ENCODE measurements at places on chromosomes 2 and 18. TPM values are rescaled to one million over a fixed set of nuclear protein-coding genes. Genes with fewer than 3 reads are reported as not detected.

- no peak overlapping the region for H3K4me3 ChIP-seq
- DNase-seq = no peak
- H3K27ac ChIP-seq = no peak overlapping the region
- no peaks in the 10 kb centered on the region for H3K36me3 ChIP-seq
- no peaks in the 10 kb centered on the region for H3K4me1 ChIP-seq
- H3K27me3 ChIP-seq = no peaks in the 10 kb centered on the region
Measured at GRCh38 chr2:167928434-167928833, 319.0 kb downstream of the STK39 start.

- H3K36me3 ChIP-seq = peaks cover 4% of the 10 kb centered on the region
- H3K4me3 ChIP-seq = no peak overlapping the region
- H3K27me3 ChIP-seq = no peaks in the 10 kb centered on the region
Measured at GRCh38 chr2:46183426-46183825, 113.8 kb upstream of the EPAS1 start.

DNA sequence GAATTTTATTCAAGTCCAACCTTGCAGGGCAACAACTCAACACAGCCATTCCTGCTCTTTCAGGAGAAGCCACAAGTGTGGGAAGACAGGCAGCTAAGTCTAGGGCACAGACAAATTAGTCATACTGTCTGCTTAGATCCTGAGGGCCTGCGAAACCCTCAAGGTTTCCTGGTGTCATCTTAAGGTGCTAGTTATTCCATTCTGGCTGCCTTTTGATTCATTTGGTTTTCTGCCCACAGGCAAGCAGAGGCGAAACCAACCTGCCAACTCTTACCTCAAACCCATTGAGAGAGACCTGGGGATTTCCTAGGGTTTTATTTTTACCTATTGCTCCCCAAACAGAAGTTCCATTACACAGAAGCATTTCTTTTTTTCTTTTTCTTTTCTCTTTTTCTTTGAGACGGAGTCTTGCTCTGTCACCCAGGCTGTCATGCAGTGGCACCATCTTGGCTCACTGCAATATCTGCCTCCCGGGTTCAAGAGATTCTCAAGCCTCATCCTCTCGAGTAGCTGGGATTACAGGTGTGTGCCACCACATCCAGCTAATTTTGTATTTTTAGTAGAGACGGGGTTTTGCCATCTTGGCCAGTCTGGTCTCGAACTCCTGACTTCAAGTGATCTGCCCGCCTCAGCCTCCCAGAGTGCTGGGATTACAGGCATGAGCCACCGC is 23.7 kb upstream of the SCYGR1 start:
- no peak overlapping the region for H3K27ac ChIP-seq
- H3K27me3 ChIP-seq = no peaks in the 10 kb centered on the region
- no peak for DNase-seq
- H3K4me1 ChIP-seq = peaks cover 18% of the 10 kb centered on the region
- no peak overlapping the region for H3K4me3 ChIP-seq

DNA sequence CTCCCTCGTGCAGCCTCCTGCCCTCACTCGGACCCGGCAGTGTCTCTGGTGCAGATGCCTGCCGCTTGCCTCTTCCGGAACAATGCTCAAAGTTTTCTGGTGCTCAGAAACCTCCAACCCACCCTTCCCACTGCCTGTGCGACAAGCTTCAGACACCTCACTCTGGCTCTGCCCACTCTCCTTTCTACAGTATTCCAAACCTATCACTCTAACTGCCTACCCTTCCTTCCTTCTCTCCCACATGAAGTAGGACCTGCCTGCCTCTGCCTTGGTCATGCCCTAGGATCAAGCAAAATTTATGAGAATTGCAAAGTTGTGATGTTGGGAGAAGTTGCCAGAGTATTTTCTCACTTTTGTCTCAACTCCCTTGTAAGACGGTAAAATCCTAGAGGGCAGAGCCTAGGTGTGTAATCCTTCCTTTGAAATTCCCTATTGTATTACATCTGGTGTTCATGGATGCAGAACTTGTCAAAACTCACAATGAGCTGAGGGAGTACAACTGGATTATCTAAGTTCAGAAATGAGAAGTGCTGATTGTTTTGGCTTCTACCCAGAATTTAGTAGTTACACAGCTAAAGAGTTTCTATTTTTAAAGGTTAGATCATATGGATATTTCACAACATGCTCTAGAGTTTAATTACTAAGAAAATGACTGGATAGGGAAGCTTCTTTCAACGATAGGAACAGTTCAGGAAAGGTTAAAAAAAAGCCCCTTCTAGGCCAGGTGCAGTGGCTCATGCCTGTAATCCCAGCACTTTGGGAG is 7.2 kb downstream of the NPC1 start:
- DNase-seq = no peak
- no peak overlapping the region for H3K4me3 ChIP-seq
- H3K36me3 ChIP-seq = peaks cover 18% of the 10 kb centered on the region
- H3K27ac ChIP-seq = no peak overlapping the region
- no peaks in the 10 kb centered on the region for H3K27me3 ChIP-seq
- peaks cover 47% of the 10 kb centered on the region for H3K4me1 ChIP-seq

DNA sequence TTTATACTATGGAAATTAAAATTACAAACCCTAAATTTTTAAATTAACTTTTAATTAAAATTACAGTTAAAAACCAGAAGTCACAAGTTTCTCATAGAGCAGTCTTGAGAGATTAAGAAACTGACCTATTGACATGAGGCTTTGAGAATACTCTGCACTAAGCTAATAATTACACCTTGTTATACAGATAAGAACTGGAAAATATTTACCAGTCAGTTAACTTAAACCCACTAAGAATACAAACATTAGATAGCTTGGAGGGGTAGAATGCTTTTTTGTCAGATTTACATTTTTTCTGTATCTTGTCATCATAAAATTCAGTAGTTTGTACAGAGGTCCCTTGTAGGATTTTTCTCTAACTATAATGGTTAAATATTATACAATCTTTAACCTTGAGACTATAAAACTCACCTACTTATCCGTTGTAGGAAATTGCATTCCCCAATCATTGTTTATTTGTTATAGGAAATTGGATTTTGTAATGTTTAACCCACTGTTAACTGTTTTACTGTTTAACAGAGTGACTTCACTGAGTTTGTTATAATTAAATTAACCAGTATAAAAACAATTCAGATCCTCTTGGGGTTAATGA is 219.7 kb upstream of the PKDCC start:
- H3K4me3 ChIP-seq = no peak overlapping the region
- no peak overlapping the region for H3K27ac ChIP-seq
- H3K4me1 ChIP-seq = no peaks in the 10 kb centered on the region
- no peaks in the 10 kb centered on the region for H3K27me3 ChIP-seq
- DNase-seq = no peak

- peaks cover 54% of the 10 kb centered on the region for H3K36me3 ChIP-seq
- no peak for DNase-seq
- H3K27ac ChIP-seq = no peak overlapping the region
- H3K4me1 ChIP-seq = peaks cover 26% of the 10 kb centered on the region
- no peak overlapping the region for H3K4me3 ChIP-seq
Measured at GRCh38 chr2:73239776-73240175, 5.7 kb downstream of the CCT7 start.

The NT5DC4 gene
- total RNA-seq = not detected

GRCh38 chr2:172640389-172640788 is 84.5 kb downstream of the PDK1 start:
- no peak for DNase-seq
- no peaks in the 10 kb centered on the region for H3K27me3 ChIP-seq
- H3K4me3 ChIP-seq = no peak overlapping the region
- H3K36me3 ChIP-seq = no peaks in the 10 kb centered on the region

GRCh38 chr18:47036298-47036874 is 965 bp upstream of the ELOA2 start:
- H3K36me3 ChIP-seq = no peaks in the 10 kb centered on the region
- no peaks in the 10 kb centered on the region for H3K4me1 ChIP-seq
- no peak for DNase-seq
- no peak overlapping the region for H3K4me3 ChIP-seq

The ZNF519 gene
- total RNA-seq = 5.7 TPM

The MDH1 gene
- total RNA-seq = 103 TPM

DNA sequence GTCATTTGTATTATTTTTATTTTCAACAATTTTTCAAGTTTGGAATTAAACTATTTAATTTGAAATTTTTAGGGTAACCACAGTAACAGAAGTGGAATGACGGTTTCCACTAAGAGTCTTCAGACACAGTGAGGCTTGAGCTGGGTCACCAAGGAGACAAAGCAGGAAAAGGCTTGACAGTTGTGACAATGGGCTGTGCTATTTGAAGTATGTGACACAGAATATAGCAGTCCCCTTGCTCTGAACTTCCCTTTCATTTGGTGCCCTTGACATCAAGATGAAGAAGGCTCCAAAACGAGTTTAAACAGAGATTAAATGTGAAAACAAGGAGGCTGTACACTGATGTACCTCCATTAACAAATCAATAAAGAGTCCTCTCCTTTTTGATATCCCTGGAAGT is 265.4 kb upstream of the DLGAP1 start:
- H3K27ac ChIP-seq = no peak overlapping the region
- no peaks in the 10 kb centered on the region for H3K36me3 ChIP-seq
- DNase-seq = no peak
- no peak overlapping the region for H3K4me3 ChIP-seq

DNA sequence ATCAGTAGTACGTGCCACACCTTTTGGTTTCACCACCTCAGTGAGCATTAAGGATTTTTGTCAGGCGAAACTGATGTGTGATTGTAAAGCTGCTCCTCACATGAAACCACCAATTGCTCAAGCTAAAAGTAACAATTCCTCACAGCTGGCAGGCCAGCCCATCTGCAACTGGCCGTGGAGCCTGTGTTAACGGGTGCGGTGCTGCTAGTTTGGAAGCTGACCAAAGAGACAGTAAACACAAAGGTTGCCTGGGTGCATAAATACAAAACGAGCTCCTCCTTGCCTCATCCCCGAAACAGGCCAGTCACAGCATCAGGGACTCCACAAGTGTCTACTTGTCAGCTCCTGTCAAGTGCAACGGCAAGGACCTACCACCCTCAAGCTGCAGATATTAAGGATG is 32.0 kb downstream of the LGALSL start:
- peaks cover 4% of the 10 kb centered on the region for H3K4me1 ChIP-seq
- H3K4me3 ChIP-seq = no peak overlapping the region
- DNase-seq = no peak
- no peaks in the 10 kb centered on the region for H3K36me3 ChIP-seq
- no peak overlapping the region for H3K27ac ChIP-seq

DNA sequence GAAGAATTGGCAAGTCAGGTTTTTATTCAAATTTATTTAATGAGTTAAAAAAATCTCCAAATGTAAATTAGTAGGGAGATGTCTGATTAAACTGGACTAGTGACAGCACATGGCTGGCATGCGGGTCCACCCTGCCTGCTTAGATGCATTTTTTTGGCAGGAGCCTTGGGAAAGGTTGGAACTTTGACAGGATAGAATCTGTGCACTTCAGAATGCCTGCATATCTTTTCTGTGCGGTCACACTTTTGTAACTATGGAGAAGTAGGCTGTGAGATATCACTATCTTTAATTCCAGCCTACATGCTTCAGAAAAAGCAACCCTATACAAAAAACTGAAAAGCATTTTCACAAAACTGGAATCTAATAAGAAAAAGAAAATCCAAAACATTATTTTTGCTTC is 317.8 kb downstream of the MBD2 start:
- no peak for DNase-seq
- no peak overlapping the region for H3K4me3 ChIP-seq
- H3K27ac ChIP-seq = no peak overlapping the region
- no peaks in the 10 kb centered on the region for H3K36me3 ChIP-seq
- no peaks in the 10 kb centered on the region for H3K4me1 ChIP-seq
- no peaks in the 10 kb centered on the region for H3K27me3 ChIP-seq

DNA sequence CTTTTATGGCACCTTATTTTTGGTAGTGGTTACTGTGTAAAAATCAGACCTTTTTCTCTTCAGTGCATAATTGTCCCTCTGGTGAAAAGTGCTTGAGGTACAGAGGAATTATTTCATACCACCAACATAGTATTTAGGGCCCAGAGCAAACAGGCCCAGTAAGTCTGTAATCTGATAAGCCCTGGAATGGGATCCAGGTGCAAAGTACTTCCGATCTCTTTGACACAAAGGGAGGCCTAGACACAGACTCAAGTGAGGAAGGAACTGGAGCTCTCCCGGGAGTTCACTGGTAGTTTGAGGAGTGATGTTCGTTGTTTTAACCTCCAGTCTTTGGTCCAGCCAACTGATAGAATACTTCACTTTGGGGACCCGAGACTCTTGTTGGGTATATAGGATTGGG is 57.4 kb downstream of the RAB31 start:
- H3K27ac ChIP-seq = no peak overlapping the region
- no peak for DNase-seq
- no peaks in the 10 kb centered on the region for H3K36me3 ChIP-seq
- H3K4me1 ChIP-seq = no peaks in the 10 kb centered on the region

DNA sequence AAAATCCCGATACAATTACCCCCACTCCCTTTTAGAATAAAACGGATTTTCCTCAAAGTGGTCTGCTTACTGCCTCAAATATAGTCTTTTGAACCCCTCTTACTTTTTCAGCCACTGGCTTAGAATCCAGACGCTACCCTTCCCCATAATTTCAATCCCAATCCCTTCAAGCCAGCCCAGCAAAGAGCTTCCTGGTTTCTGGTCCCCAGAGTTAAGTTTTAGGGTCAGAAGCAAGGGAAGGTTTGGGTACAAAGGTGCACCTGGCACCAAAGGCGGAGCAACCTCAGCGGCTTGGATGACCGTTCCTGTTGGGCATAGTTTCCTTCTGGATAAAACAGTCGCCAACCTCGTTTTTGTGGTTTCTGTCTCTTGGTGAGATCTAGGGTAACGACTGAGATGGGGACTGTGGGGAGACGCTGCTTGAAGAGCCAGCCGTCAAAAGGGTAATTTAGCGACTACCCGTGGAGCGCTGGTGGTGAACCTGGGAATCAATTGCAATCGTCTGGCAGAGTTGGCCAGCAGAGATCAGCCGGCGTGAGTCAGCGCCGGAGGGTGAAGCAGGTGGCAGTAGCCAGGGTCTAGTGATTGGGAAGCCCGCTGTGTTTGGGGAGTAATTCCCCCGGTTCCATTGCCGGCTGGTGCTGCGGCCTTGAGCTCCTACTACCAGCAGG is 1.6 kb downstream of the FEV start:
- no peak overlapping the region for H3K4me3 ChIP-seq
- no peaks in the 10 kb centered on the region for H3K36me3 ChIP-seq
- no peak overlapping the region for H3K27ac ChIP-seq
- DNase-seq = no peak

- no peaks in the 10 kb centered on the region for H3K27me3 ChIP-seq
- no peak overlapping the region for H3K27ac ChIP-seq
- no peak for DNase-seq
- H3K4me1 ChIP-seq = no peaks in the 10 kb centered on the region
Measured at GRCh38 chr18:28834889-28835288, 658.0 kb upstream of the CDH2 start.

DNA sequence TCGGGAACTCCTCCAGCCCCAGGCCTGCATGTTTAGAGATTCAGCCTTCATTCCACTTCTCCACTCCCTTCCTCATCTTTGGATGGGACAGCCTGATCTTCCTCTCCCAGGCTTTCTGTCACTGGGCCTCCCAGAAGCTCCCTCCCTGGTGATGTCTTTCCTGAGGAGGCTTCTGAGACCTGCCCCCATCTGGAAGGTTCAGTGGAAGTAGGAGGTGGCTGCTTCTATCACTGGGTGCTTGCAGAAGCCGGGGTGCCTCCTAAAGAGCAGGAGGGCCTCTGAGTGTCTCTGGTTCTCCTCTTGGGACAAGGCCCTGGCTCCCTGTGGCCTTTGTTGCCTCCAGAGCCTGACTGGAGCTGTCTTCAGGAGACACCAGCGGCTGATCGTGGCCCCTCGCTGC is 108.7 kb downstream of the CELF4 start:
- no peak overlapping the region for H3K27ac ChIP-seq
- no peaks in the 10 kb centered on the region for H3K27me3 ChIP-seq
- no peak overlapping the region for H3K4me3 ChIP-seq
- peaks cover 21% of the 10 kb centered on the region for H3K4me1 ChIP-seq
- DNase-seq = no peak

GRCh38 chr2:219278655-219279150 is 463 bp upstream of the DNAJB2 start:
- peaks cover 20% of the 10 kb centered on the region for H3K4me1 ChIP-seq
- no peaks in the 10 kb centered on the region for H3K27me3 ChIP-seq
- H3K36me3 ChIP-seq = peaks cover 34% of the 10 kb centered on the region
- no peak for DNase-seq

Data from upper lobe of right lung (tissue), 1 donor.